A549 treated with CpdA at 1 μM for 4 hours (cell line): ENCODE measurements at places on chromosomes 2 and 18. TPM values are rescaled to one million over a fixed set of nuclear protein-coding genes. Genes with fewer than 3 reads are reported as not detected.

Gene C1GALT1C1L
- total RNA-seq: 1.2 to 2.3 TPM (median 1.7 TPM) in 5 replicates

Gene KLHL30
- 0.05 to 0.19 TPM (median 0.07 TPM) in 5 replicates for total RNA-seq

Gene HTRA2
- total RNA-seq: 32.0 to 46.8 TPM (median 42.8 TPM) in 5 replicates

Gene ADD2
- 17.7 to 27.3 TPM (median 22.9 TPM) in 5 replicates for total RNA-seq

Gene DSG3
- 0.01 to 0.02 TPM in 2 of 5 replicates, not detected in the others for total RNA-seq

Gene HOXD12
- not detected in 5 replicates for total RNA-seq

Gene KLHL14
- total RNA-seq: not detected in 5 replicates

Gene HOXD1
- 0.20 to 0.39 TPM (median 0.36 TPM) in 5 replicates for total RNA-seq

Gene ADGRF3
- total RNA-seq: 0.09 to 0.31 TPM (median 0.12 TPM) in 5 replicates
